ENCODE measurements at places on chromosomes 11 and 22.

- DNase-seq: peak; percentile 69
Observed at GRCh38 chr11:58675334-58676155, 53.1 kb downstream of the CNTF start.

DNA sequence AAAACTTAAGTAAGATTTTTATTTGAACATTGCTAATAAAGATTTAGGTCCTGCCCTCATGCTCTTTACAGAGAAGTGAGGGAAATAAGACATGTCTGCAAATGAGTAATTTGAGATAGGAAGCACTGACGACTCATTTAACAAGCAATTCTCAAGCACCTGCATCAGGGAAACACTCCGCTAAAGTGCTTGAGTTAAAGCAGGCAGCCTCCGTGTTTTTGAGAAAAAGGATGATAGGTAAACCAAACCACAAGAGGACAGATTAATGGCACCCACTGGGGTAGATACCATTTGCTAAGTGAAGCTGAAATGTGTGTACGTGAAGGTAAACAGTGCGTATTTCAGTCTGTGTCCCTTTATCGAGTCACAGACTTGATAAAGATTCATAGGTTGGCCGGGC is 184.6 kb upstream of the CARD18 start:
- DNase-seq: no peak

DNA sequence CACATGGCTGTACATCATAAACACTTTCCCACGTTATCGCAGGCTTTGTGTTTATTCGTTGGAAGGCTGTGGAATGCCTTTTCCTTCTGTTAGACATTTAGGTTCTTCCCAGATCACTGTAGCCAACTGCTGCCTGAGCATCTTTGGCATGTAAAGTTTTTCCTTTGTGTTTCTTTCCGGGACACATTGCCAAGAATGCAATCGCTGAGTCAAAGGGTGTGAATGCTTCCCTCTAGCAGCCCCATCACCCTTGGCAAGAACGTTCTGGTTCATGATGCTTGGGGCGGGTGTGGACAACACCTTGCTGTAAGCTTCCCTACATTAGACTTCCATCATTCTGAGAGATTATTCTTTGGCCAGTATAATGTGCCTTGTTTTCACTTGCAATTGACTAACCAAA is 136.2 kb downstream of the OSBP2 start:
- peak; percentile 99 for DNase-seq

GRCh38 chr11:60895687-60896086 is 10.7 kb downstream of the PRPF19 start:
- no peak for DNase-seq

DNA sequence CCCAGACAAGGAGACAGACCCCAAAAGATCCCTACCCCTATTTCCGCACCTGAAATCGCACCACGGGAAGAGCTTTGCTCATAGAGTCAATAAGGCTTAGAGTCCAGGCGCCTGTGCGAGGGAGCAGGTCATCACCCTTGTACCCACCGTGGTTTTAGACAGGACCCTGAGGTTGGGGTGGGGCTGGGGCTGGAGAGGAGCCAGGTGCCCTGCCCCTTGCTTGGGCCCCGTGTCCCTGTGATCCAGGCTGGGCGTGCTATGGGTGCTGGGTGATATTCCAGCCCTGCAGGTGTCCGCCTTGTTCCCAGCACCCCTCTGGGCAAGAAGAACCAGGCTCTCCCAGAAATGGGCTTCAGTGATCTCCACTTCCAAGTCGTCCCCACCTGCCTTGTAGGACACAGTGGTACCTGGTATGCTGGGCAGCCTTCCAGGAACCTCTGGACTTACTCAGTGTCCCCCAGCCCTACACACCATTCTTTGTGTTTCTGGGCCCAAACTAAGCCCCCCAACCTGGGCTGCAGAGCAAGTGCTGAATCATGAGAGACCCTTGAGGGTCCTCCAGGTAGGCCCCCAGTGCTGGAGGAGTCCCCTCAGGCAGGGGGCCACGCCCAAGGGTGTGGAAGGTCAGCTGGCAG is 4.5 kb downstream of the CD81 start:
- DNase-seq: no peak

GRCh38 chr11:95835351-95835750 is 45.1 kb downstream of the CEP57 start:
- DNase-seq: no peak

DNA sequence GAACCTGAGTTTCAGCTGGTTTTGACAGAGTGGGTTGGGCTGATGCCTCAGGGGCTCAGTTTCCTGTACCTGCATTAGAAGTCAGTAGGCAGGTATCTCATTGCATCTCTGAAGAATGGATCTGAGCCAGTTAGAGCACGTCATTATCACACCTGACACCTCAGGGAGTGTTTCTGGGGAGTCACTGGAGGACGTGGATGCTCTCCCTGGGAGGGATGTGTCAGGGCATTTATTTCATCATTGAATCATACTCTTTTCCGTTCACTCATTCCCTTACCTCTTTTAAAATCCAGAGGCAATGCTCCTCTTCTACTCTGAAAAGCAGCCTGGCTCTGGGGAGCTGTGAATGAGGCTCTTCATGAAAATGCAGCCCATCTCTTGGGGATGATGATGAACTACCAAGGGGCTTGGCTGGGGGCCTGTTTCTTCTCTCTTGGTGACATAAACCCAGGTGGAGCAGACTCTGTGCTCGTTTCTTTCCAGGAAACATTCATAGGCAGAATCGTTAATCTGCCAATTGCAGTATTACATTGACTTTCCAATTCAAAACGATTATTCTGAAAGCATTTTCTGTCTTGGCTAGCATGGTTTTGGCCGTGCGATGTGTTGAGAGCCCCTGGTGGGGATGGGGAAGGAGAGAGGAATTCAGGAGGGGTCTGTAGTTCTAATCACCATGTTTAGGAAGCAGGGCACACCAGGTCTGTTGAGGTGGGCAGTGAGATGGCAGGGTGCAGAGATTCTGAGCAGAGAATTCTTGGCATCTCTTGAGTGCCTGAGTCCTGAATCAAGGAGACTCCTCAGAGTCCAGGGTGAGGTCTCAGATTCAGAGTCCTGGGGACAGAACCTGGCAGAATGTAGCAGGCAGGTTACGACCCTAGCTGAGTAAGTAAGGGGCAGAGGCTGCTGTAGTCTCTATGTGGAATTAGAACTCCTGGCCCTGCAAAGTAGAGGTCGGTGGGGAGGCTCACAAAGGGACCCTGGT is 12.6 kb downstream of the PARVA start:
- DNase-seq: peak; percentile 99

GRCh38 chr11:44328138-44328660 is 18.3 kb upstream of the ALX4 start:
- no peak for DNase-seq

DNA sequence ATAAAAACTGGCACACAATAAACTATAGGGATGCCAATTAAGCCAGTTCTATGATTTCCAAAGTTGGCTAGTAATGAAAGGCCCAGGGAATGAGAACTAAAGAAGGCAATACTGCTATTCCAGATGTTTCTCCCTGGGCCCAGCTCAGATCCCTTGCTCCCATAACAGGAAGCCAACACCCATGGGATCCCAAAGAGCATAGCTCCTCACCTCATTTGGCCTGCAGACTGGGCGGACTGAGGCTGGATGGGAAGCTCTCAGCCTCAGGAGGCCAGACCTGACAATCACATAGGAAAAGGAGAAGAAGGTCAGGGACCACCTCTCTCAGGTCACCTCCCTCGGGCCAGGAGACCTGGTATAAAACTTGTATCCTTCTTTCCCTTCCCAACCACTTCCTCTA is 5.3 kb downstream of the TBC1D10A start:
- no peak for DNase-seq

DNA sequence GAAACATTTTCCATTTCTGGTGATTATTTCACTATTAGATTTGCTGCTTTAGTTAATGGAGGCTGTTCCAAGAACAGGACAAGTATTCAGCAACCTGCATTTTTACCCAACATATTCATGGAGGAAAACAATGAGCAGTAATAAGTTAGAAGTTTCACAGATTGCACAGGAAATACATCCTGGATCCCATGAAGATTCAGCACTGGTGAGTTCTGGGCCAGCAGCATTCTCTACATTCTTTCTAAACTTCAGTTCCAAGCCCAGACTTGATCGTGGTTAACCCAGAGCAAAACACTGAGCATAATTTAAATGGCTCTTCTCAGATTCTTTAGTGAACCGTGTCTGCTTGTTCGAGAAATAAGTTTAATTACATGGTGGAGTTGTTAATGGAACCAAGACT is 3.8 kb downstream of the FJX1 start:
- peak; percentile 94 for DNase-seq

GRCh38 chr22:43528601-43529360 is 117.0 kb downstream of the MPPED1 start:
- no peak for DNase-seq

GRCh38 chr11:35298369-35298768 is 121.0 kb downstream of the SLC1A2 start:
- DNase-seq: no peak

GRCh38 chr22:34588871-34589545 is 476.9 kb upstream of the ISX start:
- no peak for DNase-seq

GRCh38 chr11:2824851-2825250 is 60.7 kb downstream of the CDKN1C start:
- DNase-seq: no peak

- peak; percentile 87 for DNase-seq
Observed at GRCh38 chr11:63599211-63600122, 14.8 kb downstream of the PLAAT3 start.

- no peak for DNase-seq
Observed at GRCh38 chr11:12876340-12876739, 132.8 kb upstream of the RASSF10 start.

DNA sequence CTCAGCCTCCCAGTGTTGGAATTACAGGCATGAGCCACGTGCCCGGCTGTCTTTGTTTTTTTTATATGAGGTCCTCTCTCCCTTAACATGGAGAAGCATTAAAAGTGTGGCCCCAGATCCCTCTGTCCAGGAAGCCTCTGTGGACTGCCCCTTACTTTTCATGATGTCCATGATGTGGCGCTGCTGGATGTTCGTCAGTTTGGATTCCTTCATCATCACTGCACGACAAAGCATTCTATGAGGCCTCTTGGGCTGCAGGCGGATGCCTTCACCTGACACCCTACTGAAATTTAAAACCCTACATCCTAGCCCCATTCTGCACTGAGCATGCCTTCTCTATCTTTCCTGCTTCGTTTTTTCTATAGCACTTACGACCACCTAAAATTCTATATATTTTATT is 2.1 kb downstream of the C22orf23 start:
- peak; percentile 47 for DNase-seq

GRCh38 chr11:26849036-26849435 is 127.2 kb upstream of the SLC5A12 start:
- DNase-seq: peak; percentile 15

GRCh38 chr11:68770781-68771180 is 19.5 kb upstream of the TESMIN start:
- DNase-seq: no peak

- peak; percentile 98 for DNase-seq
Observed at GRCh38 chr11:102317099-102317767, at the start of gene BIRC3. BIRC3 (plus strand) TSS chr11:102317484; CDS start chr11:102324510, 7,026 bp downstream.

DNA sequence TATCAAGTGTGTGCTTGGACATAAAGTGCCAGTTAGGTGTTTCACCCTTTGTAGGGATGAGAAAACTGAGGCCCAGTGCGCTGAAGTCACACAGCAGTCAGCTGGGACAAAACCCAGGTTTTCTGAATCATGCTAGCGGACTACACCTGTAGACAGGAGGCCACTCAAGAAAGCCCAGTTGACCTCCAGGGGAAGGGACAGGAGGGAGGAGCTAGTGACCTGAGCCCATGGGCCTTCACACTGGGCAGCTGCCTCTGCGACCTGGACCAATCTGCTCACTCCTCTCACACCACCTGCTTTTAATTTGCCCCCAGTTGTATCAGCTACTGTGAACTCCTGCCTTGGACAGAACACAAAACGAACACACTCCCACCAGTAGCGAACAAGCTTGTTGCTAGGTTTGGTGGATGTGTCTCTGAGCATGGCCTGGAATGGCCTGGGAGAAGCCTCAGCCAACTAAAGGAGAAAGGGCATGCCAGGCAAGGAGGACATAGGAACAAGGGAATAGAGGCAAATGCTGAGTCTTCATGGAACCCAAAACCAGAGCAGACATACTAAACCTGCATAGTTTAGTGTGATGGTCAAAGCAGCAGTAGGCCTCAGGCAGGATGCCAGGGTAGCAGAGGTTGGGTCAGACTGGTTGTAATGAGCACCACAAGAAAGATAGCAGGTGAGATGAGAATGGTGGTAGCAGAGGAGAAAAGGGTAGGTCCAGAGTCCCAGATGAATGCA is 7.2 kb downstream of the LMO1 start:
- DNase-seq: no peak

- peak; percentile 16 for DNase-seq
Observed at GRCh38 chr11:130729678-130730300, 186.5 kb downstream of the SNX19 start.

- no peak for DNase-seq
Observed at GRCh38 chr22:26847046-26847445, 189.7 kb downstream of the MIAT start.

DNA sequence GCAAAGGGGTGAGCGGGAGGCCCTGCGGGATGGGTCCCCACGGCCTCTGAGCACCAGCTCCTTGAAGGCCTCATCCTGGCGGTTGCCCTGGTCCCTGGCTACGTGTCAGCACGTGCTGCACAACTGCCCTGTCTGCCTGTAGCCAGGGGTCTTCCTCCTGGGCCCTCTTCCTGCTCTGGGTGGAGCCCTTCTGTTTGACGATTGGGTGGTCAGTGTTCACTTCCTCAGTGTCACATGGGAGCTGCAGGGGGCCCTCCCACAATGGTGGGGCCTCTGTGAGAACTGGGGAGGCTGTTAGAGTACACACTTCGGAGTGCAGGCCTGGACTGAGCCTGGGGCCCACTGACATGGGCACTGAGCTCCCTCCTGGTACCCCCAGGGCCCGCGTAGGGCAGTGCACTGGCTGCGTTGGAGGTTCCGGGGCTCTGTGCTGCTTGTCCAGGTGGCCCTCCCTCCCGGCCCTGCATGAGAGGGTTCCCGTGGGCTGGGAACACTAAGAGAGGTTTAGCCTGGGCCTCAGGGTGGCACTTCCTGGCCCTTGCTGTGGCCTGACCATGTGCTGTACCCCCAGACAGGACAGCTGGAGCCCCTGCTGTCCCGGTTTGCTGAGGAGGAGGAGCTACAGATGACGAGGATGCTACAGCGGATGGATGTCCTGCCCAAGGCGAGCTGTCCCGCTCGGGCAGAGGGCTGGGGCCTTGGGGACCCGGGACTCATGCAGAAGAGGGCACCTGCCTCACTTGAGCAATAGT is 13.8 kb downstream of the DGCR6L start:
- no peak for DNase-seq

DNA sequence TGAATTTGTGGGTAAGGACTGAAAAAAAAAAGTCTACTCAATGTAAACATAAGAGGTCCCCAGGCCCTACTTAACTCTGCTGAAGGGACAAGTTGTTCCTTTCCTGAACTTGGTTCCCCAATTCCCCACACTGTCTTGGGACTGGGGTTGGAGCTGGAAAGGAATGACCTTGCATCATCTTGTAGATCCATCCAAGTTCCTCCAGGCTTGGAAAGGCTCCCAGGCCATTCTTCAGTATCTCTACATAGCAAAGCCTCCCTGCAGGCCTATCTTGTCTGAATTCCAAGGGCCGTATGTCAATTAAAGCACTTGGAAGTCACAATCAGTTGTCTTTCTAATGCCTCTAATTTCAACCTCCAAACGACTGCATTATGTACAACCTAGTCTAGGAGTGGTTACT is 361.2 kb downstream of the TMEM135 start:
- no peak for DNase-seq

GRCh38 chr11:57202281-57202680 is 20.5 kb downstream of the LRRC55 start:
- no peak for DNase-seq

- DNase-seq: peak; percentile 36
Observed at GRCh38 chr11:66123902-66124301, 53.8 kb downstream of the PACS1 start.

All from epithelial cell of esophagus (primary cell).